ENCODE measurements at places on chromosomes 5 and 9.
A peak's percentile ranks its signal among the peaks of the same experiment; 100 is the strongest.

- DNase-seq = peak; percentile 55
Observed at GRCh38 chr5:32443541-32444430, 754 bp downstream of the ZFR start.

GRCh38 chr9:80410106-80410505, 838.3 kb downstream of the TLE4 start:
- no peak for DNase-seq

DNA sequence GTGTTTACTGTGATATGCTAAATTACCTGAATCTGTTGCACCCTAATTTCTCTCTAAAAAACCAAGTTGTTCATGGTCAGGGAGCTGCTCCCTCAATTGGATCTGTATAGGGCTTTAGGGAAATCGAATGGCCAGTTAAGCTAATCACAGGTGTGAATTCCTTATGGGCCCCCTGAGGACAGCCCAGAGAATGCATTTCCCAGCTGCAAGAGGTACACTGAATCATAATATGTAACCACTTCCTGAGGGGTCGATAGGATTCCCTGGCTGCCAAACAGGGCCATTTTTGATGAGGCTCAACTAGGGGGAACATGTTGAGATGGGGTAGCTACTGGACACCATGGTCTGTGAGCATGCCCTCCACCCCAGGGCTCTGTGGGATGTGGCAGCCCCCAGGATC, 478.6 kb downstream of the CCDC171 start:
- no peak for DNase-seq

GRCh38 chr9:133421615-133422542, at the start of gene ADAMTS13:
Gene ADAMTS13 (plus strand): TSS chr9:133422367. CDS start chr9:133422444, 77 bp downstream.
- no peak for DNase-seq

DNA sequence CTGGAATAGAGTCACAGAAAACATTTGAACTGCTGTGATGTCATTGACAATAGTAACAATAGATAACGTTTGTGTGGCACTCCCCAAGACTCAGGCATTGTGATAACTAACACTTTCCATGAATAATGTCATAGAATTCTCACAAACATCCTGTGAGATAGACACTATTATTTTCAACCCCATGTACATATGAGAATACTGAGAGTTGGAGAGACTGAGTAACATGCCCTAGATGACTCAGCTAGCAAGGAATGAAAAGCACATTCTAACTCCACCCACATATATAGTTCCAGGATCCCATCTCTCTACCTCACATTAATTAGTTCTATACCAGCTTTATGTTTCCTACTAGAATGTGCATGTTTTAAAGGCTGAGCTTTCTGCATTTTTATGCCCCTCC, 71.4 kb downstream of the ASTN2 start:
- no peak for DNase-seq

GRCh38 chr5:10581867-10582511, 18.1 kb downstream of the ANKRD33B start:
- DNase-seq = no peak

- DNase-seq = no peak
Observed at GRCh38 chr5:33827885-33828284, 63.9 kb downstream of the ADAMTS12 start.

Measured in CD4-positive, alpha-beta T cell treated with Interleukin-1 beta for 1 hour (primary cell).